Occipital lobe (tissue), 3 donors: ENCODE measurements at places on chromosomes 13 and 19. TPM values are rescaled to one million over a fixed set of nuclear protein-coding genes. Genes with fewer than 3 reads are reported as not detected.

Gene RUBCNL
- 5.8 TPM for total RNA-seq

Gene MISP
- total RNA-seq, result not detected

Gene PRR12
- total RNA-seq, result 2.5 TPM

Gene TSHZ3
- 18.6 TPM for total RNA-seq

Gene GJB6
- total RNA-seq, result 8.3 TPM

Gene WDR88
- 0.16 TPM for total RNA-seq

Gene LILRA1
- 0.16 TPM for total RNA-seq

Gene CFAP97D2
- total RNA-seq, result not detected

Gene CDX2
- total RNA-seq, result not detected

Gene SPART
- total RNA-seq, result 31.4 TPM

Gene FGF9
- 16.1 TPM for total RNA-seq

Gene ZNF543
- total RNA-seq, result 40.7 TPM

Gene STXBP2
- 3.0 TPM for total RNA-seq

Gene C5AR2
- total RNA-seq, result 0.31 TPM

Gene SH2D3A
- total RNA-seq, result not detected

Gene FCHO1
- 24.6 TPM for total RNA-seq

Gene GTF3A
- total RNA-seq, result 68.0 TPM

Gene DIRAS1
- 23.1 TPM for total RNA-seq

Gene CD22
- not detected for total RNA-seq

Gene SLC1A6
- total RNA-seq, result 72.2 TPM

Gene GPR12
- 34.8 TPM for total RNA-seq

Gene MBD3
- total RNA-seq, result 54.7 TPM

Gene APC2
- total RNA-seq, result 141 TPM

Gene KLK13
- not detected for total RNA-seq

Gene TGFBR3L
- not detected for total RNA-seq

Gene CBARP
- total RNA-seq, result 6.6 TPM

Gene SLC44A2
- 25.9 TPM for total RNA-seq

Gene GIPC3
- not detected for total RNA-seq

Gene NANOS3
- total RNA-seq, result 5.6 TPM

Gene NLRP11
- total RNA-seq, result not detected

Gene CERS1
- 23.4 TPM for total RNA-seq

Gene OR10H1
- total RNA-seq, result not detected
